Stimulated activated CD8-positive, alpha-beta memory T cell treated with anti-CD3 and anti-CD28 coated beads, Interleukin-15, amount 100 ng/mL, for 24 hours (primary cell): ENCODE measurements at places on chromosomes 1 and 21.

- DNase-seq = no peak
These were observed 47.9 kb downstream of the PHACTR4 start for GRCh38 chr1:28417441-28417922.

DNA sequence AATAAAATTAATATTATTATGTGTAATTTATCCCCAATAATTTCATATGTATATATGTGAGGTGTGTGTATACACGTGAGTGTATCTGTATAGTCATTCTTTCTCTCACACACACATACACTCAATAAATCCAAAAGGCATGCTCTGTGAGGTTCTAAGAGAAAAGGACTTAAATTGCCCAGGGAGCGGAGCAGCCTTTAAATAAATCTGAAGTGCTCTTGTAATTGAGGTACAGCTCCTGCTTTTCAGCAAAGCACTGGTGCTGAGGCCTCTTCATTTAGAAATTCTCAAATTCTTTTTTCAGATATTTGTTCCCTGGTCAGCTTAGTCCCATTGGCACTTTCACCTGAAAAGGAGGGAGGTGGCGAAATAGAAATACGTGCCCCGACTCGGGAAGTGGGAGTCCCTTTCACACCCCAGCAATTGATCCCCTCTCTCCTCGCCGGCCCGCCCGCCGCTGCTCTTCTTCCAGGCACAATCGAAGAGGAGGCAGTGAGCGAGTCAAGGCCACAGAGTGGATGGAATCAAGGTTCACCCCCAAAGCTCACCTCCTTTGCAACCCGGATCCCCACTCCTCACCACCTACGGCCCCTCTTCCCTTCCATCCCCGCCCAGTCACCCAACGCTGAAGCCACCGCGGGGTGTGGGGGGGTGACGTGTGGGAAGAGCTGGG is 944 bp downstream of the PLPPR5 start:
- no peak for DNase-seq

DNA sequence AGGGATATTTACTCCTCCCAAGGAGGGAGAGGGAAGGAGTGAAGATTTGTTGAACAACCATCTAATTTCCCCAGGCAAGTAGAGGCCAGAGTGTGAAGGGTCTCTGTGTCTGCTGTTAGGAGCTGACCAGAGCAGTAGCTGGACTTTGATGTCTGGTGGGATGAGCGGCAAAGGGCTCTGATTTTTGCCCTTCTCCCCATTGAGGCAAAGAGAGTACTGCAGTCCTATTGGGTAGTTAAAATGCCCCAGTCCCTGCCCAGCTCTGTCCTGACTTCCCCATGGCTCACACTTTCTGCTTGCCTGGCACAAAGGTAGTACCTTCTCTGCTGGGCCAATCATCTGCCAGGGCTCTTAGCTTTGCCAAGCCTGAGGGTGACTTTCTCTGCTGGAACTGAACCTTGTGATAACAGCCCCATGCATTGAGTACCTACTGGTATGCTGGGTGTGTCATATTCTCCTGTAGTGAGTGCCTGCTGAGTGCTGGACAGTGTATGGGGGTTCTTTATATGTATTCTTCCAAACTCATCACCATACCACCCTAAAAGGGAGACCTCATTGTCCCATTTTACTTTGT is 64.0 kb upstream of the SELENON start:
- no peak for DNase-seq

GRCh38 chr1:958823-959730 is at the start of gene NOC2L:
TSS of gene NOC2L (minus strand) at chr1:959256. CDS start at chr1:959240, 16 bp downstream.
- DNase-seq = peak; percentile 100

GRCh38 chr1:117097443-117097842 is 24.1 kb downstream of the TRIM45 start:
- DNase-seq = no peak
